ENCODE measurements at places on chromosomes 6 and 20. TPM values are rescaled to one million over a fixed set of nuclear protein-coding genes. Genes with fewer than 3 reads are reported as not detected.

Gene HCK
- 0.14 TPM for total RNA-seq

Gene NTSR1
- total RNA-seq = 0.16 TPM

Gene ZNF512B
- total RNA-seq = 14.1 TPM

Gene MDFI
- total RNA-seq = 0.70 TPM

Gene IL17F
- total RNA-seq = not detected

Gene PRICKLE4
- total RNA-seq = 0.76 TPM

Gene VIP
- total RNA-seq = not detected

Gene DACT2
- 0.15 TPM for total RNA-seq

Gene NKAPL
- total RNA-seq = not detected

Gene OR2W1
- total RNA-seq = not detected

Gene C6orf15
- total RNA-seq = not detected

Gene SAMHD1
- total RNA-seq = 7.4 TPM

Gene HLA-DMB
- 2.0 TPM for total RNA-seq

Gene C20orf202
- total RNA-seq = not detected

Gene ABCC10
- 10.7 TPM for total RNA-seq

Gene TMEM242
- total RNA-seq = 6.6 TPM
